ENCODE measurements at places on chromosomes 5 and 9.

GRCh38 chr9:111297066-111297824, 32.8 kb downstream of the OR2K2 start:
- DNase-seq = no peak

GRCh38 chr5:26649000-26649399, 389.4 kb downstream of the CDH9 start:
- no peak for DNase-seq

DNA sequence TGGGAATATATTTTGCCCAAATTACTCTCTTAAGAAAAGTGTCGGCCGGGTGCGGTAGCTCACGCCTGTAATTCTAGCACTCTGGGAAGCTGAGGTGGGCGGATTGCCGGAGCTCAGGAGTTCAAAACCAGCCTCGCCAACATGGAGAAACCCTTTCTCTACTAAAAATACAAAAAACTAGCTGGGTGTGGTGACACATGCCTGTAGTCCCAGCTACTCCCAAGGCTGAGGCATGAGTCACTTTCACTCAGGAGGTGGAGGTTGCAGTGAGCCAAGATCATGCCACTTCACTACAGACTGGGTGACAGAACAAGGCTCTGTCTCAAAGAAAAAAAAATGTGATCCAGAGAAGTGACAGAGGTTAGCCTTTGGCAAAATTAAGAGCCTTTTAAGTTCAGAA, 26.4 kb upstream of the TMEM171 start:
- peak; percentile 85 for DNase-seq

- no peak for DNase-seq
Observed at GRCh38 chr9:87211669-87212068, 264.4 kb upstream of the GAS1 start.

- no peak for DNase-seq
Observed at GRCh38 chr5:132396589-132397031, 27.1 kb downstream of the SLC22A5 start.

DNA sequence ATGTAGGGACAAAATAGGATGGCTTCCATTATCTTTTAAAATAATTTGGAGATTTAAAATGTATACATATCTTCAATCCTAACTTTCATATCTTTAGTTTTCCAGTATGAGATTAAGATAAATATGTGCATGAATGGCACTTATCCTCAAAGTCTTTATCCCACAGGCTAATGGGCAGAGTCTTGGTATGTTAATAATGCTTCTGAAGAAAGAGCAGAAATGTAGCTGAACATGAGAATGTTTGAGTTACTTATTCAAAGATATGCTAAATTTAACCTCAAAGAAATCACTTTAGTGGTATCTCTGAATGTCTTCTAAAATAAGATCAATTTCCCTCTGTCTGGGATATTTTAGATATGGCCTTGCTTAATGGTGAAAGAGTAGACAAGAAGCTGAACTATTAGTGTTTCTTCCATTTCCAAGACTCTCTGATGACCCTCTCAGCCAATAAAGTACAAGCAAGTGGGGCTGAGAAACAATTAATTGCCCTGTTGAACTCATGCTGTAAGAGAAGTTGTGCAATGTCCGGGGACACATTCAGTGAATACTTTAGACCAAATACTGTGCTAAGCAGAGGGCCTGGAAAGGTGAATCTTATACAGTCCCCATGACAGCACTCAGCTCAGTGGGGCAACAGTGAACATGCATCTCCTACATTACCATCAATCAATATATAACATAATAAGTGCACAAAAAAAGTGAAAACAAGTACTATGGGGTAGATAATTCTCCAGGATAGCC, 50.0 kb upstream of the ADAMTSL1 start:
- DNase-seq = no peak

DNA sequence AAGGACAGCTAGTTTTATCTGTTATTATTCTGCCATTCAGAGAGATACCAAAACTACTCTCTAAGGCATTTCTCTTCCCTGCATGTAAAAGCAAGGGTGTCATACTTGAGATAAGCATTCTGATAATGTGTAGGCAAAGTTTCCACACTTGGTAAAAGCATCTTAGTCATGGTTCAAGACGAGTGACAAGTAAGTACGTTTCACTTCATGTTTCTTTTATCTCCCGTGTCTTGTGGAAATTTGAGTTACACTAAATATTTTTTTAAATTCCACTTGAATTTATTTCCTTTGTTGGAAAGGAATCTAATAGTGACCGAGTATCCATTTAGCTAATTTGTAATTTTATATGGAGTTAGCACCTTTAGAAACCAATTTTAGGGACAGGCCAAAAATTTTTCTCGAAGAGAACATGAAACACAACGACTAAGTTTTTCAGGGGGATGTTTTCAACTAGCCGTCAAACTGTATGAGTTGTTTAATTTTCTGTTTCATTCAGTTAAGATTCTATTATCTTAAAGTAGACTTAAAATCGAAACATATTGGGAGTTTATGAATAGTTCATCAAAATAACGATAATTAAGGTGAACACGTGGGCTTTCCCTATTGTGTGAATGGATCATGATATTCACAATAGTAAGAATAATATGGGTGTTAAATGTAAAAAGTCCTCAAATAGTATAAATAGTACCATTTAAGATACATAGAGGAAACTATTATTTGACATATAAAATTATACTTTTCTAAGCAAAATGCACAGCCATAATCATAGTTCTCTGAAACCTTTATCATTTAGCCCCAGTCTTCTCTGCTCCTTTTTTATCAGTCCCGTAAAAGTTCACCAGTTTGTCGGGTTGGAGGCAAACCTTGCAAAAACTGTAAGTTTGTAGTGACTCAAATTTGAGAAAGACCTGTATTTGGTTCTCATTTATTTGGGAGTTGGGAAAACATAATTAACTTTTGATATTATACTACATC, 1.6 kb downstream of the RFESD start:
- DNase-seq = no peak

GRCh38 chr5:76608833-76609232, 14.4 kb downstream of the F2RL2 start:
- DNase-seq = peak; percentile 58

- peak; percentile 27 for DNase-seq
Observed at GRCh38 chr5:56481428-56482357, 248.6 kb upstream of the ANKRD55 start.

DNA sequence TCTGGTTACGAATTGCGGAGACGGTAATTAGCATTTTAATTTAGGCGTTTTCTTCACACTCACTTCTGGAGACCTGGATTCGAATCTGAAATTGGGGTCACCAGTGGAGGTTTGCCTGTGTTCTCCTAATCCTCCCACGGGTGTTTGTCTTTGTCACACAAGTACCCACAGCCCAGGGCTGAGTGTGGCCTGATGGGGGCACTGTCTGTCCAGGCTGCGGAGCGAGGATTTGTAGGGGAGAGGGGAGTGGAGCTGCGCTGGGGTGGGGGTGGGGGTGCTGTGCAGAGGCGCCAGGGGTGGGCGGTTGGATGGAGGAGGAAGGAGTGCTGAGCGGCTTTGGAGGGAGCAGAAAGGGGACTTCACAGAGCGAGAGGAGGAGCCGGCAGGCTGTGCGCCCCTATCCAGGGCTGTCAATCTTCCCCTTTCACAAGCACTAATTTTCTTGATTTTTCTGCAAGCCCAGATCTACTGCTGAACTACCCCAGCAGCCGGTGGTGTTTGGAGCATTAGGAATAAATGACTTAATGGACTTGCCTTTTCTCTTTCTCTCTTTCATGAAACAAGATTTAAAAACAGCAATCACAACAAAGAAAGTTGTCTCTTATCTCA, 53.1 kb downstream of the TSPAN17 start:
- DNase-seq = no peak

DNA sequence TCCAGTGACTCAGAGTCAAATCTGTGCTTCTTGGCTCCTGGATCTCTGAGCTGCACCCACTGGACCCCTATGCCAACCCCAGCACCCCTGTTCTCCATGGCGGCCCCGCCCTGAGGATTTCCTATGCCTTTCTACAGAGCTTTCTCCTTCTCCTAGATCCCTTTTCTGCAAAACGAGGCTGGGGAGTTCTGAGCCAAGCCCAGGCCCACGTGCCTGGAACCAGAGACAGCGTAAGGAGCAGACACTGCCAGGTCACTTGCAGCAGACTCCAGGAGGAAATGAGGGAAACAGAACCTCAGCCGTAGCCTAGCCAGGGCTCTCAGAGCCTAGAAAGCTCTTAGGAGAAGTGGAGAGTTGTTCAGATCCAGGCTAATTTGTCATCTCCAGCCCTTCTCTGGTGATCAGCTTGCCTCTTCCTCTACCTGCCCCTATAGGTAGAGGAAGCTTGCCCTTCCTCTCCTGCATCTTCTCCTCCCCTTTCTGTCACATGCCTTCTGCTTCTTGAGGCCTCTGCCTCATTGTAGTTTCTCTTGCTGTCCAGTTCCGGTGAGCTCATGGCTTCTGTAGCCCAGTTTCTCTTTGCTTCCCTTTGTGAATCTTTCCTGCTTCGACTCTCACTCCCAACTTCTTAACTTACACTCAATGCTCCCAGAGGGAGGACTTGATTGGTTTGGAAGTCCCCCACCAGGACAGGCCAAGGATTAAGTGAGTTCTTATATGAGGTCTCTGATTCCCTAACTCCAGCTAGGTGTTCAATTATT, 163.4 kb downstream of the RGS3 start:
- no peak for DNase-seq

GRCh38 chr5:2272039-2272438, 389.3 kb upstream of the IRX4 start:
- no peak for DNase-seq

DNA sequence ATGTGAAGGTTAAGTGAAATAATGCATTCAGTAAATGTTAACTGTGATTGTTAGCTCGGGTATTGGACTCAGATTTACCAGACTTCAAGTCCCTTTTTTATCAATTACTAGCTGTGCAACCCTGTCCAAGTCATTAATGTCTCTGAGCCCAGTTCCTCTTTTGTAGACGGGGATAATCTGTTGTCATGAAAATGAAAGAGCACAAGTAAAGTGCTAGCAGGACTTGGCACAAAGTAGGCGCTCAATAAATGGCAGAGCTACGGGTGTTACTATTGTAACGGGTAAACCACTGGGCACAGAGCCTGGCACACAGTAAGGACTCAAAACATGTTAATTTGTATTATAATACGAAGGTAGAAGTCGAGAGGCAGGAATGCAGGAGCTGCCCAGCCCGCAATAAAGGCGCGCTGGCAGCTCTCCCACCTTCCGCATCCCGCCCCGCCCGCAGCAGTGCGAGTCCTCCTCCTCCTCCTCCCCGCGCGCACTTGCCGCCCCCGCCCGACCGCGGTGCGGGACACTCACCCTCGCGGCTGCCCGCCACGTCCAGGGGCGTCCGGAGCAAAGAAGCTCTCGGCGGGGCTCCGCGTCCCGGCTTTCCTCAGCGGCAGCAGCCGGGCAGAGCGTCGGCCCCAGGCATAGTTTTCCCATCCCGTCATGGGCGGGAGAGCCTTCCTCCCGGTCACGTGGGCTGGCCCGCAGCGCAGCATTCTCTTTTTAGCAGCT, at the start of gene C1QTNF2:
TSS of gene C1QTNF2 (minus strand) at position 637 of the 723 bp plus-strand sequence. CDS start 15,615 bp downstream, outside the sequence.
- peak; percentile 31 for DNase-seq

GRCh38 chr9:78714576-78714975, 417.7 kb downstream of the PSAT1 start:
- peak; percentile 7 for DNase-seq

- no peak for DNase-seq
Observed at GRCh38 chr9:113578279-113578865, 114.8 kb downstream of the RGS3 start.

DNA sequence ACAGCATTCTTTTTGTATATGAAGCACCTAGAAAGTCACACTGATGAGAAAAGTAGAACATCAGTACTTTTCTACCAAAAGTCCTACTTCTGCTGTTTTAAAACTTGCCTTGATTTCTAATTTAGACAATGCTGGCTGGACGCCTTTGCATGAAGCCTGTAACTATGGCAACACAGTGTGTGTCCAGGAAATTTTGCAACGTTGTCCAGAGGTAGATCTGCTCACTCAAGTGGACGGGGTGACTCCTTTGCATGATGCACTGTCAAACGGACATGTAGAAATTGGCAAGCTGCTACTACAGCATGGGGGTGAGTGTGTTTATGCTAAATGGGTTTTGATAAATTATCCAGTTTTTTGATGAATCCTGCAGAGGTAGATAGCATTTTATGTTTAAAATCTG, 73.5 kb downstream of the SLF1 start:
- DNase-seq = peak; percentile 89

DNA sequence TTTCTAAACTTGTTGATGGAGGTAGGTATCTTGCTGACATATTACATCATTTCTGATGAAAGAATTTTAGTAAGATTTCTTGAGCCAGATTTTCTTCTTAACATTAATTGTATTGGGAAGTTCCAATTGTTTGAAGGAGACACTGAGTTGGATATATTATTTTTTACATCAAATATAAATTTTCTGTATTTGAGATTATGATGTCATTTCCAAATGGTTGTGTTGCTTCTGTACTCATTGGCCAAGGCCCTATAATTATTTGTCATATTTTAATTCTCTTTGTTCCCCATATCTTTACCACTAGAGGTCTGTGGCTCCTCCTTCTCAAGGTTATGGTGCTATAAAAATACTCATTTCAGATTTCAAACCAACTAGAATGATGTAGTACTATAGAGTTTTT, 53.4 kb downstream of the ITGA1 start:
- no peak for DNase-seq

GRCh38 chr9:16120231-16120641, 567.4 kb downstream of the CCDC171 start:
- DNase-seq = peak; percentile 89

Measured in brain microvascular endothelial cell (primary cell).